ENCODE measurements at places on chromosomes 6 and 20.

DNA sequence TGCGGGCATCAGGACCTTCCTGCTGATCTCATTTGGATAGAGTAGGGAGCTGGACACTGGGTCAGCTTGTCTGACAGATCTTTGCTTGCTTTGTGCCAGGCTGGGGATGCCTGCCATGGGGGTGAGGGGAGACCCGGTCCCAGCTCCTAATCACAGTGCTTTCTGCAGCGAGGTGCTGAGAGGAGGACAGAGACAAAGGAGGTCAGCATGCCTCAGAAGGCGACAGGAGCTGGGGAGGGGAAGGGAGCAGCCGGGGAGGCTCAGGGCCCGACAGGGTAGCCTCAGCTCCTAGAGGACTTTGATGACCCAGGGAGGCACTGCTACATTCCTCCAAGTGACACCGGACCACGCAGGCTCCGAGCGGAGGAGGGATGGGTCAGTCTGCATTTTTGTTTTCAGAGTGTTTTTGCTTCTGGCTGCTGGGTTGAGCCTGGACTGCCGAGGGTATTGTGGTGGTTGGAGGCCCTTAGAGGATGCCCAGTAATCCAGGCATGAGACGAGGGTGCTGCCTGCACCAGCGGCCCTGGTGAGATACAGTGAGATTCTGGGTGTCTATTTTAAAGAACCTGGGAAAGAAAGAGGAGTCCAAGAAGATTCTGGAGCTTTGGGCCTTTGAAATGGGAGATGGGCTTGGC lies 7.8 kb downstream of the RBM38 start:
- DNase-seq = no peak

DNA sequence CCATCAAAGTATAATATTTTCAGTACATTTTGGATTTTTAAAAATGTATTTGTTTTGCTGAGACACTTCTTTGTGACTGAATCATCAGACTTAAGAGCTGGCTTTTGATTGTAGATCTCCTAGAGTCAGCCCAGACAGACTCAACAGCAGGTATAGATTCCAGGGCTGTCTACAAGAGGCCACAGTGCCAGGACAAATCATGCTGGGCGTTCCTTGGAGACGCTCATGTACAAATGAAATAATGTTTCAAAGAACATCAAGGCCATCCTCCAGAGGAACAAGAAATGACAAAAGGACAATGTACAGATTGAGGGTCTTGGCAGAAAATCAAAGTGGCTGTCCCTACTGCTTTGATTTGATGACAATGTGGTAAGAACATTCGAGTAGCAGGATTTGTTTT lies 369.3 kb downstream of the GRIK2 start:
- no peak for DNase-seq

GRCh38 chr6:56450882-56451739 lies 191.6 kb downstream of the DST start:
- DNase-seq = no peak

- DNase-seq = no peak
Measured at GRCh38 chr20:23362392-23363256, 642 bp downstream of the GZF1 start.

DNA sequence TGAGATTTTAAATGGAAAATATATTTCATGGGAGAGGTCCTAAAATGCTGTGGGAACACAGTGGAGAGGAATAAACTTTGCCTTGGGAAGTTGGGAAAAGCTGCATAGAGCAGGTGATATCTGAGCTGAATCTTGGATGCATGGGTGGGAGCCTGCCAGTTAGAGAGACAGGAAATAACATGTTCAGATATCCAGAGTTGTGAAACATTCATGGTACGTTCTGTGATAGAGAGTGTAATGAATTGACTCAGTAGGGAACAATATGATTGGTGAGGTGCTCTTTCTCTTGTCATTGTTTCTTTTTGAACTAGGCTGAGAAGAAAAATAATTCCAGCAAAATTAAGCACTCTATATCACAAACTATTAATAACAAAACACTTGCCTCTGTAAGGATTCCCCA lies 72.8 kb downstream of the RPS12 start:
- DNase-seq = no peak

GRCh38 chr20:44296011-44296410 lies 15.0 kb downstream of the FITM2 start:
- DNase-seq = no peak

GRCh38 chr6:11188161-11188915 lies 44.1 kb downstream of the NEDD9 start:
- no peak for DNase-seq

DNA sequence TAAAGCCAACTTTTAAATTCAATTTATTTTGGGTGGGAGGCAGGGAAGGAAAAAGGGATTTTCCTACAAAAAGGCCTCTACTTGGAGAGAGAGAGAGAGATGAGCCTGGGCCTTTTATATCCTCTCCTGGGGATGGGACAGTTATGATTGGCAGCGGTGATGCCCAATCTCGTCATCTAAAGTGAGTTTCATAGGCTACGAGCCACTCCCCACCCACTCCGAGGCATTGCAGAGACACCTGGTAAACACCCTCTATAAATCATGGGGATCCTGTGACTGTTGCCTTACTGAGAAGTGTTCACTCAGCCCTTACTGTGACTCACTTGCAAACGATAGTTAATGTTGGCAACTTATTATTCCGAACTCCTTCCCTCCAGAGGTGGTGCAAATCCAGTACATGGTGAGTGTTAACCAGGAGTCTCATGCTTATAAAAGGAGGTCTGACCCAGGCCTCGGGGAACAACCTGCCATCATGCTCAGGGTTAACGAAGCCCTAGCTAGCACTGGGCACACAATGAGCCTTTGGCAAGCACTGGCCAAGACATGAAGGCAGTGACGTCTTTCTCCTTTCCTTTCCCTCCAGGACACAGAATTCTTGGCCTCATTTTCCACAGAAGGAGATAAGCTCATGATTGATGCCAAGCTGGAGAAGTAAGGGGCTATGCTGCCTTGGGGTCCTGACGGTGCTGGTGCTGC lies 20.5 kb downstream of the BPIFB4 start:
- no peak for DNase-seq

DNA sequence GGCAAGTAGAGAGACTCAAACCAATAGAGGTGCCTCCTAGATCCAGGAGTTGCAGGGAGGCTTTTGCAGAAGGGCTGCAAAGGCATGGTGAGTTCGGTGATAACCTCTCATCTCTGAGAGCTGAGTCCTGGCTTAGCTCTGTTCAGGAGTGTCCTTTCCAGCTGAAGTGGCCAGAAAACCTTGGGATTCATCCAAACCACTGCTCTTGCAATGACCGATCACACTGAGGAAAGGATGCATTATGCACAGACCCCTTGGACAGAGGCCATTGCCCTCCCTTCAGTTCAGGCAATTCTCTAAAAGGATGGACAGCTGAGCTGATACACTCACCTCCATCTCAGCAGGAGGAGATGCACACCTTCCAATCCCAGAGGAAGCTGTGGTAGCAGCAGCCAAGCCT lies 158.8 kb upstream of the ENPP5 start:
- DNase-seq = no peak

DNA sequence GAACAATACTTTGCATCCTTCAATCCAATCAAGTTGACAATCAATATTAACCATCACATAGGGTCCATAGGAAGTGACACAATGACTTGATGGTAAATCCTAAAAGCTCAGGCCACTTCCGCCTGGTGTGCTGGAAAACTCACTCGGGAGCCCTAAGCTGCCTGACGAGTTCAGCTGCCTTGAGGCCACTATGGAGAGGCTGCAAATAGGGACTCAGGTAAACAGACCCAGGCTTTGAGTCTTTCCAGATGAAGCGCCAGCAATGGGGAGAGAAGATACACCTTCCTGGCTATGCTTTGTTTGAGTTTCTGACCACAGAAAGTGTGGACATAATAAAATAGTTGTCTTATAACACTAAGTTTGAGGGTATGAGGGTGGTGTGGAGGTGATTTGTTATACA lies 112.6 kb downstream of the GPR63 start:
- DNase-seq = no peak

DNA sequence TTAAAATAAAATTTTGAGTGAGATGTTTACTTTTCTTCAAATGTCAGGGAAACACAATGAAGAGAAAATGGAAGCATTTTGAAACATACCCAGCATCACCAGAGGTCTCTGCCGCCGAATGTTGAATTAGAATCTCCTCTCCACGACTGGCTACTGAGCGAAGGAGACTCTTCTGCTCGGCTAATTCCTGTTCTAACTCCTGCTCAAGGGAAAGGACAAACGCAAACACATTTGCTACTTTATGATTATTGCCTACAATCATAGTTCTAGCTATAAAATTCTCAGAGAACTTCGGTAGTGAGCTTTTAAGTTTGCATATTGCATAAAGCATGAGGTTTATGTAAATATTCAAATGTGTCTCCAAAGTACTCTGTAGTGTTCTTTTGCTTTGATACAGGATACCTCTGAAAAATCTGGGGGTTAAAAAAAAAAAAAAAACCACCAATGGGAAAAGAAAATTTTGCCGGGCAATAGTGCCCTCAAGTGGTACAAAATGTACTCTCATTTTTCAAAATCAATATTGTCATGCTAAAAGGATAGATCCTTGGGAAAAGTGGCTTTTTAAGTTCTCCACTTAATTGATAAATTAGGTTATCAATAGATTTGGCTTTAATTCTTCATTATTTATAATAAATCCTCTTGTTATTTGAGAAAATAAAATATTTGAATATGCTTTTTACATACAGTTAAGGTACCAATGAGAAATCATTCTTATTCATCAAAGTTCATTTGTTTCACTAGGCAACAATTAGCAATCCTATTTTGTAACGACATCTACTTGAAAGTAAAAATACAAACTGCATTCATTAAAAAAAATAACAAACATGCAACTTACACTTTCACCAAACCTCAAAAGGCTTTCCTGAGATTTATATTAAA lies 369.0 kb downstream of the SYNE1 start:
- no peak for DNase-seq

GRCh38 chr6:131519670-131520436 lies 53.2 kb upstream of the ARG1 start:
- DNase-seq = peak; percentile 10

DNA sequence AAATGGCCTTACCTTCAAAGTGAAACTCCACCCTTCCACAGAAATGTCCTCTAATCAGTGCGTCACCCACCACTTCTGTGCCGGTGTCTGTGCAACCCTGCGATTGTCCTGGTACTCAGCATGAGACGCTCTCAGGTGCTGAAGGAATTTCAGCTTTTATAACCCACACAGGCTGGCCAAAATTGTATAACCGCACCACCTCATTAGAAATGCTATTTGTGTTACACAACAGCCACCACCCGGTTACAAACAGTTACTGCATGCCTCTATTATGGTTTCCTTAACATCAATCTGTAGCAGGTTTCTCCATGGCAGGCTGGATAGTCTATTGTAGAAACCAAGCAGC lies 51.5 kb downstream of the SLC23A2 start:
- DNase-seq = peak; percentile 28

GRCh38 chr20:24677626-24678315 lies 208.3 kb downstream of the SYNDIG1 start:
- no peak for DNase-seq
